ENCODE measurements at places on chromosomes 2 and 18.

- DNase-seq = no peak
Observed at GRCh38 chr2:234680688-234681619, 184.1 kb upstream of the ARL4C start.

DNA sequence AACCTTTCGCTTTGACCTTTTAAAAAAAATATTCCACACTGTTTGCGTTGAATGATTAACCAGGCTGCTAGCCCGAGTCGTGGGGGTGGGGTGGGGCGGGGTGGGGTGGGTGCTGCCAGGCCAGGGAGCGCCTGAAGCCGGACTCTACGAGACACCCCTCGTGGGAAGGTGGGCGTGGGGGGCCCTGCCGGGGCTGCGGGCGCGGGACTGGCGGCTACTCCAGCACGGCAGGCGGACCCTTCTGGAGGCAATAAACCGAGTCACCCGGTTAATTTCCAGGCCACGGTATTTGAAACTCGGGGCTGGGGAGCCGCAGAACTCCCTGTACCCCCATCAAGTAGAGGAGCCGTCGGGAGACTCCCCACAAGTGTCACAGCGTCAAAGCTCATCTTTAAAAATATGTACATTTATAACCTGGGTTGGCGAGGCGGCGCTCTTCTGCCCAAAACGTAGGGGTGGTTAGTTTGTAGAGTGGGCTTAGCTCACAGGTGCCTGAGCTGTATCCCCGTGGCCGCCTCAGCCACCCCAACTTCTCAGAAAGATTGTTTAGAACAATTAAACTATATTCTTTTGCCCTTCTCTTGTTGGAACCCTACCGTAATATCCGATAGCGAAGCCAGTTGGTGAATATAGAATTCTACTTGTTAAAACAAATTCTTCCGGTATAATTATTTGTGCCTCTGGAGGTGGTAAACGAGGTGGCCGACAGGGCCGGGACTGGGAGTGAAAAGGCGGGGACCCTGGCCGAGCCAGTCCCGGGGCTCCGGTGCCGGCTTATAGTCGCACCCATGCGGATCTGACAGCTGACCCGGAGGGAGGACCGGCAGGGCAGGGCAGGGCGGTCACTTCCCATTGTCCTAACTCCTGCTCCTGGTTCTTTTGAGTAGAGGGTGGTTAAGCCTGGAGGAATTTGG lies 1.4 kb downstream of the B3GNT2 start:
- peak; percentile 12 for DNase-seq

GRCh38 chr2:170737406-170737805 lies 22.3 kb downstream of the SP5 start:
- no peak for DNase-seq

DNA sequence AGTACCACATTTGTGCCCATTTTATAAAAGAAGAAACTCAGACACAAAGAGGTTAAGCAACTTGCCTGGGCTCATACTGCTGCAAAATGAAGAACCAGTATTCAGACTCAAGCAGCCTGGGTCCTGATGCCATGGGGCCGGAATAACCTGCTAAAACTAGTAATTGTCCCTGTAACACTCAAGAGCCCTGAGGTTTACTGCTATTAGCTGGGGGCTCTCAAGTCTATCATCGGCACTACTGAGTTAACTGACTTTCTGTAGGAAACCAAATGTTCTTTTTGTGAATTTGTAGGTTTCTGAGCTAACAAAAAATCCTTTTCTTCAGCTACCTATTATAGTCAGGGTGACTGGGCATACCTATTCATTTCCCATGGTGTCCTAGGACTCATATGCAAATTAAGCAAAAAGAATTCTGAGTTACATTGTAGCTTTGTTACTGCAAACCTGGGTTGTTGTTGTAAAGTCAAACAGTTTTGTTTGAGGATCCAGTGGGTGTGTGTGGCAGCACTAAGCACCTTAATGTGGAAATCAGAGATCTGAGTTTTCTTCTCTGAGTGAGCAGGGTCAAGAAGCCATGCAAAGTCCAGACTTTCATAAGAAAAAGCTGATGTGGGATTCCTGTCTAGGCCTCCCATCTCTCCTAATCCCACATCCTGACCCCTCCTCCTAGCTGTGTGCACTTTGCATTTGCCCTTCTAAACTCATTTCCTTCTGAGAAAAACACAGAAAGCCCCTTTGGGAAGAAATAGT lies 72.4 kb upstream of the TNP1 start:
- no peak for DNase-seq

DNA sequence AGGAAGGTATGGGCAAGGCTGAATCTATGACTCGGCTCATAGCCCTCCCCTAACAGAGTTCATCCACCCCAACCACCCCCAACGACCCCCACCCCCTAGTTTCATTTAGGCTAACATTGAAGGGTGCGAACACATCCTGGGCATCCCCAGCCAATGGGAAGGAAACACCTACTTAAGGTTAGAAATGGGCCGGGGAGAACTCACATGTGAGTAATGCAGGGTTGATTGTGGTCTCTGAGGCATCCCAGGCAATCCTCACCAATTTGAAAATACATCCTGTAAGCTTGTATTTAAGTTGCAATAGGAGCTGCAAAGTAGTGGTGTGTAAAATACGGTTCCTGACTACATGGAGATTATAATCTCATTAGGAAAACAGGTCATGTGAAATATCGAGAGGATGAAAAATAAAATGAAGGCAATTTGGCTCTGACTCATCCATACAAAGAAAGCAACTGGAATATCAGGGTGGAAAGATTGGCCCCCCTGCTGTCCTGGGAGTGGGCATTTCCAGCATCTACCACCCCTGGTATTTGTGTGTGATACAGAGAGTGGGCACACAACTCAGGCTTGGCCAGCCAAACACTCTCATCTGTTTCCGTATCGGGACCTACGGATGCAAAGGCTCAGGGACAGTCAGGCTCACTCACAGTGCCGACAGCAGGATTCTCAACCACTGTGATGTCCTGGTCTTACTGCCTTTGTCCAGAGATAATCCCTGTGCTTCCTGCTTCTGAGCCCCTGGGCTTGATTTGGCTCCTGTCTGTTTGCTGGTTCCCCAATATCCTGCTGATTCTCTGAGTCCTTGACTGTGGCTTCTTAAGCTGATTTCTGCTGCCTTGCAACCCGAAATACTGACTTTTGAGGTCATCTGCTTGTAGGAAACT lies 90.0 kb upstream of the NCKAP5 start:
- no peak for DNase-seq

DNA sequence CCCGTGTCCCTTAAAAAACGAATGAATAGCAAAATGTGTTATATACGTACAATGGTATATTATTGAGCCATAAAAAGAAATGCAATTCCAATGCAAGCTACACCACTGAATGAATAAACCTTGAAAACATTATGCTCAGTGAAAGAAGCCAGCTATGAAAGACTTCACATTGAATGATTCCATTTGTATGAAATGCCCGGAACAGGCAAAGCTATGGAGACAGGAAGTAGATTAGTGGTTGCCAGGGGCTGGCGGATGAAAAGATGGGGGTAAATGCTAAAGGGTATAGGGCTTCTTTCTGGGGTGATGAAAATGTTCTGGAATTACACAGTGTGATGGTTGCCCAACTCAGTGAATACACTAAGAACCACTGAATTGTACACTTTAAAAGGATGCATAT lies 113.3 kb downstream of the NOL10 start:
- DNase-seq = no peak

DNA sequence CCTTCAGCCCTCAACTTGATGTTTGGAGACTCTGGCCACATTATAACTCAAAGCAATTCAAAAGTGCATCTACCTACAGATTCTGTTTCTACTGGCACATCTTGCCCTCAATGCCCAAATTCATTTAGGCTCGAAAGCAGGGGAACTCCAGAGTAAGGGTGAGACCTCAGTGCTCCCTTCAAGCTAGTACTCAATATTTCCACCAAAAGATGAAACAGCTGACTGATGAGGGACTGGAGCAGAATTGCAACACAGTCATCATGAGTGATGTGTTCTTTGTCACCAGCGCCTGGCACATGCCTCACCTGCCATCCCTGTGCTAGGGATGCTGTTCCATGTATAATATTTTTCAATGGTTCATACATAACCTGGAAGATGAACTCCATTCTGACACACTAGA lies 247.3 kb downstream of the DSEL start:
- no peak for DNase-seq

- no peak for DNase-seq
Observed at GRCh38 chr2:188645986-188646385, 328.2 kb upstream of the COL3A1 start.

GRCh38 chr2:226247289-226248275 lies 552.0 kb downstream of the IRS1 start:
- no peak for DNase-seq

- no peak for DNase-seq
Observed at GRCh38 chr18:27797484-27797883, 379.4 kb downstream of the CDH2 start.

- no peak for DNase-seq
Observed at GRCh38 chr18:43772907-43773306, 495.6 kb upstream of the SYT4 start.

- DNase-seq = no peak
Observed at GRCh38 chr2:224122542-224122941, 83.5 kb upstream of the SERPINE2 start.

DNA sequence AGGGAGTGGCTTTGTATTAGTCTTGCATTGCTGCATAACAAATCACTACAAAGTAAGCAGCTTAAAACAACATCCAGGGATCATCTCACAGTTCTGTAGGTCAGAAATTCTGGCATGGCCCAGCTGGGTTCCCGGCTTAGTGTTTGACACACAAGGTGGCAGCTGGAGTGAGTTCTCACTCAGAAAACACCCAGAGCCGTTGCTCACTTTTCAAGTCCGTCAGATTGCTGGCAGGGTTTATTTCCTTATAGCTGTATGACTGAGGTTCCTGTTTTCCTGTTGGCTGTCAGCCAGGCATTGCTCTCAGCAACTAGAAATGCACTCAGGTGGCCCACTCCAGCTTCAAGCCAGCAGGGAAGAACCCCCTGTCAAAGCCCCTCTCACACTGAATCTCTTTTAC lies 324.1 kb downstream of the CCDC178 start:
- DNase-seq = peak; percentile 69

GRCh38 chr2:194395818-194396217 lies 1261.2 kb upstream of the SLC39A10 start:
- DNase-seq = no peak

DNA sequence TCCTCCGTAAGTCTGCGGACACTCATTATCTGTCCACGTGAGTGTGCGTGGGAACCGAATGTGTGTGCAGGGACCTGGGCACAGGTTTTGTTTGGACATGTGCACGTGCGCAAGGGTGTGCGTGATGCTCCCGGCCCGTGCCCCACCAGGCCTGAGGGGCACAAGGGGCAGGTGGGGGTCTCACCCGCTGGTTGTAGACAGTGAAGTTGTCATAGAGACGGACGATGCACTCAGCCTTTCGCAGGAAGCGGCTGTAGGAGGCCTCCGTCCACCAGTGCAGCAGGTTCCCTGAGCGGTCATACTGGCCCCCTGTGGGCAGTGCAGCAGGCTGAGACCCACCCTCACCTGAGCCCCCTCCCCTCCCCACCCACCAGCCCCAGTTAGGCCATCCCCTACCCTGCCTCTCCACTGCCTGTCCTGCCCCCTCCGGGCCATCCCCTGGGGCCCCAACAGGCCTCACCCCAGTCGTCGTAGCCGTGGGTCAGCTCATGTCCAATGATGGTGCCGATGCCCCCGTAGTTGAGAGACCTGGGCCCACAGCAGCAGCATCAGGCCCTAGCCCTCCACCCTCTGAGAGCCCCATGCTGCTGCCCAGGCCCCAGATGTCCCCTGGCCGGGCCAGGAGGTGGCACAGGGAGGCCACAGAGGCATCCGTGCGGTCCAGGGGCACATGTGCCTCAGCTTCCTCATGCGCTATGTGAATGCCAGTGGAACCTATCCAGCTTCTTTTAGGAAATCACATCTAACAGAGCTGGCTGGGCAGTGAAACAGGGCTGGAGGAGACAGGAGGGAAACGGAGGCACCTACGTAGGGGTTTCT lies 6.1 kb downstream of the ECEL1 start:
- no peak for DNase-seq

DNA sequence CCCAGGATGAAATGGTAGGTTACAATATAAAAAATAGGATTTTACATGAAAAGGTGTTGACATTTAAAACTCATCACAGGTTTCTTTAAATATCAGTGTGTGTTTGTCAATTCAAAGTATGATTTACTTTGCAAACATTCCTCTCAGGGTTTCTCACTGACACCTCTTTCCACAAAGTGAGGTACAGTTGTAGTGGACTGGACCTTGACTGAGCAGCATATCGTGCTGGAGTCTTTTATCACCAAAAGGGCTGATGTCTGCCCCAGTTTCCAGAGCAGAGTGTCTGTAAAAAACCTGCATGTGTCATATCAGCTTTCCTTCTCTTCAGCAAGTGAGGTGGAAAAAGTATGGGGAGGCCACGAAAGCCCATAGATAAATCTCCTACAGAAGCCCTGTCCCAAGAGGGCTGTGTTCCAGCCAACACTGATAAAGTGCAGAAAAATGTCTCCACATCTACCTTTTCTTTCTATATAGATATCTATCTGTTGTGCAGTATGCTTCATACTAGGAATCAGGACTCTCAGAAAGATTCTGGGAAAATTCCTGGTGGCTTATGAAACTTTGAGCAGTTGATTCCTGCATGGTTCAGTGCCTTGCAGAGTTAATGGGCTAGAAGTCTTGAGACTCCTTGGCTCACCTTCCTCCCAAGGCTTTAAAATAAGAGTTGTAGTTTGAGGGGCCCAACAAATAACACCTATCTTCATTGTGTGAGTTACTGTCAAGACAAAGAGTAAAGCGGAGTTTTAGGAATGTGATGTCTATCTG lies 6.9 kb downstream of the ACYP2 start:
- no peak for DNase-seq

GRCh38 chr18:36817039-36817438 lies 11.8 kb downstream of the TPGS2 start:
- DNase-seq = no peak

- no peak for DNase-seq
Observed at GRCh38 chr2:109422071-109422757, 191.6 kb downstream of the SEPTIN10 start.

GRCh38 chr2:144115739-144116291 lies 404.1 kb downstream of the ZEB2 start:
- no peak for DNase-seq

DNA sequence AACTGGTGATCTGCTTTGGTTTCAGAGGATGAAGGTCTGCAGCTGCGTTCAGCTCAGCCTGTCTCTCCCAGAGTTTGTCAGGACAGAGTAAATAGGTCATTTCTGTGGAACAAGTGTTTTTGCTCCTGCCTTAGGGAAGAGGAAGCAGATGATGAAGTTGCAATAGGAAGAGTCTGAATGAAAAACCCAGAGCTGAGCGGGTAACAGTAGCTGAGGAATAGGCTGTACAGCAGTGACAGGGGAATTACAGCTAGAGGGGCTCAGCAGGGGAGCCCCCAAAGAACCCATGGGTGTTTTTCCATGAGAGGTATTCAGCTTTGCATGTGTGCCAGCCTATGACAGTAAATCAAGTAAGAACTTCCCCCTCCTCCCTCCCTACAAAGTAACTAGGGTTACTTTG lies 10.3 kb upstream of the CYBRD1 start:
- no peak for DNase-seq

DNA sequence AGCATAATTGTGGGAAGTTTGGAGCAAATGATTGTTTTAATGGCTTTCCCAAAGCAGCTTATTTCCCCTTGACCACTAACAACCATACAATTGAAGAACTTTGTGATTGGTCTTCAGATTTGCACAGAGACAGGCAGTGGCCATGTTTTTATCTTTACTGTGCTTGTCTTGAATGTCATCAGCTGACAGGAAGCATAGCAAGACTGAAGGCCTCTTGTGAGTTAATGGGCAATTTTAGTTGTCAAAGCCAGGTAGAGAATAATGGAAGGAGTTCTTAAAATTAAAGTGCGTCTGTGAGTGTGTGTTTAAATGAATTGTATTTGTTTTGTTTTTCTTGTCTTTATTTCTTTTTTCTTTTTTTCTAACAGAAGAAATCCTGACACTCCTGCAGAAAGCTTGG lies 809.9 kb downstream of the TSN start:
- no peak for DNase-seq

Measured in NCI-H1092 treated with DMSO at 0.1 percent for 48 hours (cell line).